T-helper 9 cell (primary cell): ENCODE measurements at places on chromosomes 7 and 10.

DNA sequence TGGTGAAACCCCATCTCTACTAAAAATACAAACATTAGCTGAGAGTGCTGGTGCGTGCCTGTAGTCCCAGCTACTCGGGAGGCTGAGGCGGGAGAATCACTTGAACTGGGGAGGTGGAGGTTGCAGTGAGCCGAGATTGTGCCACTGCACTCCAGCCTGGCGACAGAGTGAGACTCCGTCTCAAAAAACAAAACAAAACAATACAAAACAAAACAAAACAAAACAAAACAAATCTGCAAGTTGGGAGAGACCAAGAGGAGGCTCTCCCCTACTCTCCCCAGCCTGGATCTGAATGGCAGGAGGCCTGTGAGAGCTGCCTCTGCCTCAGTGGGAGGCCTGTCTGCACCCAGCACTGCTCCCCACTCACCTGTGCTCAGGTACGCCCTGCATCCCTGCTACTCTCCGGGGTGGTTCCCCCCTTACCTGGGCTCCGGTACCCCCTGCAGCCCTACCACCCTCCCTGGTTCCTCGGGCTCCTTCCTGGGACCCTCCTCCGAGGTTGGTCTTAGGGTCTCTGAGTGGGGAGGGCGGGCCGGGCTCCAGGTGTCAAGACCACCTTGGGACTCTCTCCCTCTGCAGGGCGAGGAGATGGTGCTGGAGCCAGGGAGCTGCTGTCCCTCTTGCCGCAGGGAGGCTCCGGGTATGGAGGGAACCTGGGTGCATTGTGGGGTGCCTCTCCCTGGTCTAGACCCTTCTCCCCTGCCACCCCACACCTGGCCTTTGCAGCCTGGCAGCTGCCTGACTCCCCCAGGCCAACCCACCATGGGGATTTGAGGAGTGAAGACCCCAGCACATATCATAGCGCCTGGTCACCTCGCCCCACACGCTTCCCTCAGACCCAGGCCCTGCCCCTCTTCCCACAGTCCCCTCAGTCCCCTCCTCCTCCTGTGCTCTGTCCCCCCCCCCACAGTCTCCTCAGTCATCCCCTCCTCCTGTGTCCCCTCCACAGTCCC, 9.5 kb upstream of the ZNF862 start:
- DNase-seq: no peak

- DNase-seq: peak; percentile 88
Measured at GRCh38 chr7:48089046-48090003, at the start of gene UPP1. Gene UPP1 (plus strand): TSS chr7:48089265. CDS start chr7:48094784, 5,519 bp downstream.

DNA sequence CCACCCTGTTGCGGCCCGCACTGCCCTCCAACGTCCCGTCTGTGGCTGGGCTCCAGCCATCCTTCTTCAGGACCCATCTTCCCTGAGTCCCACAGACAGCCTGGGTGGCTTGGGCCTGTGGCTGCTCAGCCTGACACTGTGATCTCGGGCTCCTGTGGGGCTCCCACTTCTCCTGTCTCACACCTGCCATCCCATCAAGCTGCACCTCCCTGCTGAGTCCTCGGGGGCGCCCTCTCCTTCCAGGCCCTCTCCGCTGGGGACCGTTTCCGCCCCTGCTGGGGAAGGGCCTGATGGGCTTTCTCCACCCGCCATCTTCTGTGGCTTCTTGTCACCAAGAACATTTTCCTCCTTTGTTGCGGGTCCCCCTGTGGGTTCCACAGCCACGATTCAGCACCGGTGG, 173.8 kb upstream of the PPP2R2D start:
- DNase-seq: no peak

GRCh38 chr7:129872054-129872453, 80.7 kb downstream of the UBE2H start:
- no peak for DNase-seq

DNA sequence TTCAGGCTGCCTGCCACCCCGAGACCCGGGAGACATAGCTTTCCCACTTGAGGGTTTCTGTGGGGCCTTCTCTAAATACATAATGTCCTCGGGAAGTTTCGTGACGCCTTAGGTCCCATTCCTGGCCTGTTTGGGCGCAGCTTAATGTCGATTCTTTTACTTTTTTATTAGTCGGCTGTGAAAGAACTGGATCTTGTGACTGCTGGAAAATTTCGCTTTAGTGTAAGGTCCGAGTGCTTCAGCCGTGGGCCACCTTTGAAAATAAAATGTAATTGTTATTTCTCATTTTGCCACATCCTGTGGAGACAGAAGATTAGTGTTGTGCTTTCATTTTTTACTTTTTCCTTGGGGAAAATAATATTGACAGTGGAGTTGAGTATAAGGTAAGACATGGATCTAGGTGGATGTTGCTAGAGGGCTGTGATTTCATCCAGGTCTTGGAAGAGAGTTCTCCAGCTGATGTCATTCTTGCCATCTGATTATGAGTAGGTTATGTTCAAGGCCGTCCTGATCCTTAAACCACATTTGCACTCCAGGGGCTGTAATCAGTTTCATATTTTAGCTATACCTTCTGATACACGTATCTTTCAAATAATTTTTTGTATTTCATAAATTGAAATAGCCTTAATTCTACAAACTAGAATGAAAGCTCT, 830 bp downstream of the RAB18 start:
- no peak for DNase-seq

GRCh38 chr10:114060456-114060855, 16.8 kb downstream of the ADRB1 start:
- DNase-seq: no peak

GRCh38 chr7:128894101-128894440, 16.4 kb downstream of the KCP start:
- DNase-seq: no peak

DNA sequence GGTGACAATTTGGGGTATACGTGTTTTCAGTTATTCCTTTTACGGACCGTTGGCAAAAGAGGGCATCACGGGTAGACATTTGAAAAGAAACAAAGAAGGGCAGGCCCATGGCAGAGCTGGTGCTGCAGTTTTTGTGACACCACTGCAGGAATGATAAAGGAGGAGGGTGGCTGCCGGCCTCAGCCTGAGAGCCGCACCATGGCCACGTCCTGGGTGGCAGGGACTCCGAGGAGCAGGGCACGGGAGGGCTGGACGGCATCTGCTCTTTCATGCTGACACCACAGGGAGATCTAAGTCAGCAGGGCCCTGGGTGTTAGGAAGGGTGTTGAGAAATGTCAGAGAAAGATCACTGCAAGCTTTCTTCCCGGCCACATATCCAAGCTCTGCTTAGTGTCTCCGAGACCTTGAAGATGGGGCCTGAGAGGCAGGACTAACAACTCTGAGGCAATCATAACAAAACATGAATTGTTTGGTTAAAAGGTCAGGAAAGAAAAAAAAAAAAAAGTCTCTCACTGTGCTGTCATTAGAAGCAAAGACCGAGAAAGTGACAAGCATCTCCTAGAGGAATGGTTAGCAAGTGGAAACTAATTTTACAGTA, 36.6 kb downstream of the INSYN2A start:
- no peak for DNase-seq

- no peak for DNase-seq
Measured at GRCh38 chr10:100413173-100413572, 49.6 kb upstream of the WNT8B start.

DNA sequence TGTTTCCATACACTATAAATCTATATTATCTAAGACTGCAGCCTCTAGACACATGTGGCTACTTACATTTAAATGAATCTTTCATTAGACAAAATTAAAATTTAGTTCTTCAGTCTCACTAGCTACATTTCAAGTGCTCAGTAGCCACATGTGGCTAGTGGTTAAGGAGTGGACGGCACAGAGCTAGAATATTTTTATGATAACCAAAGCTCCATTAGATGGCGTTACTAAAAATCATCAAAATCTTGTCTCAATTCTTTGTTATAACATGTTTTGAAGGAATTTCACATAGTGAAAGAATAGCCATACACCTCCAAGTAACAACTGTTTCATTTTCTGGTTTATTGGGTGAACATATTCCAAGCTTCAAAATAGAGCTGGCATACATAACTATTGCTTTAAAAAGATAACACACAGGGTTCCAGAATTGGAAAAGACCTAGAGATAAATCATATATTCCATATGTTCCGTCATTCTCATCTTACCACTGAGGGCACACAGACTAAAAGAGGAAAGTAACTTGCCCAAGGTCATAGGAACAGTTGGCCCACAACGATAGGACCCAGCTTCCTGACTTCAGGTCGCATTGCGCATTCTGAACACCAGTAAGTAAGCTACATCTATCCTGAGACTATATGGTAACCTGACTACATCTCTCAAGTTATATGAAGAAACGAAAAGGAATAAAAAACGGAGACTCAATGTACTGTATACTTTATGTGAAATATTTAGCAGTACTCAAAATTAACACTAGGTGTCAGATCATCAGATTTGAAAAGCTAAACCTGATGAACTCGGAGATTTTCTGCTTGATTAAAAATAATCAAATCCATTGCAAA, 66.6 kb downstream of the CAV1 start:
- no peak for DNase-seq

- DNase-seq: no peak
Measured at GRCh38 chr10:99770408-99771045, 11.9 kb upstream of the ABCC2 start.

DNA sequence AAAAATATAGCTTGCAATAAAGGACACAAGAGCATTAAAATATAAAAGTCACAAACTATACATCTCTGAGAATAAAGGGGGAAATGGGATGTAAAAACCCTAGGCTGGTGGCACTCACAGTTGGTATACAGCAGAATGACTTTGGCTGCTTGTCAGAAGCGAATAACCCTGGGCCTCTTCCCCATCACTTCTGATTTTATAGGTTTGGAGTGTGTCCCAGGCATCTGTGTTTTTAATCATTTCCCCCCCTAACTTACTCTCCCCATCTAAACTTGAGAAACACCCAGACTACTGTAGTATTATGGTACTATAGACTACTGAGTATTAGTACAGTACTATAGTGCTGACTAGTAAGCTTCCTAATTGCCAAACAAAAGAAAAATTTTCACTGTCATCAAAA, 1.8 kb upstream of the RPA3 start:
- no peak for DNase-seq

GRCh38 chr7:47744883-47745282, 163.0 kb upstream of the TNS3 start:
- DNase-seq: no peak

DNA sequence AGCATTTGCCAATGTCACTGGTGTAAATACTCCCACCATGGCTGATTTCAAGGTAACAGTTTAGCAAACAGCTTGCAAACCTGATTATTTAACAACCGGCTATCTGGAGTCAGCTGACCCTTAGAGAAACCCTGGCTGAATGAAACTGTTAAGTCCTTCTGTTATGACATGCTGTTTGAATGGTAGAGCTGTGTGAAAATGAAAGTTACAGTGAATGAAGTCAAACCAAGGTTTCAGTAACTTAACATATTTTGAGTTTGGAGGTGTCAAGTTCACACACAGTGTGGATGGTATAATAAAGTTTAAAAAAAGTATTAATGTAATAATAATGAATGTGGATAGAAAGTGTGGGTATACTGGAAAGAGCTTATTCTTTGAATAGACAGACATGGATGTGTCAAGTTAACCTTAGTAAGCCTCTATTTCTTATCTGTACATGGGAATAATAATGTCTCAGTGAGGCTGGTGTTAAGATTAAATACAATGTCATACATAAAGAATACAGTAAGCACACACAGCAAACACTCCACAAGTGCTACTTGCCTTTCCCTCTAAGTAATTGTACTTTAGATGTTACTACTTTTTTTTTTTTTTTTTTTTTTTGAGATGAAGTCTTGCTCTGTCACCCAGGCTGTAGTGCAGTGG, 150.4 kb downstream of the TAX1BP1 start:
- no peak for DNase-seq

DNA sequence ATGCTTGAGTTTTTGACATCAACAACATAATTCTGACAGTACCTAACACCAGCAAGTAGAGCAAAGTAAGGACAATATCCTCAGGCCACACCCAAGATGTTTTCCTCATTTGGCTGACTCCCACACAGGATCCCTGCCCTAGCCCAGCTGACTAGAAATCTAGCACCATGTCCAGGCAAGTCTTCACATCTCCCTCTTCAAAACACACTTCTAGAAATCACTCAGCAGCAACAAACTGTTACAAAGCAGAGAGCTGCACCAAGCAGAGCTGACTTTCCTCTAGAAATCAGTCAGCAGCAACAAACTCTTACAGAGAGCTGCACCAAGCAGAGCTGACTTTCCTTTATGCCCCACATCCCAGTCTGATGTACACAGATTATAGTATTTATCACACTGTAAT, 7.7 kb downstream of the TMEM168 start:
- no peak for DNase-seq

DNA sequence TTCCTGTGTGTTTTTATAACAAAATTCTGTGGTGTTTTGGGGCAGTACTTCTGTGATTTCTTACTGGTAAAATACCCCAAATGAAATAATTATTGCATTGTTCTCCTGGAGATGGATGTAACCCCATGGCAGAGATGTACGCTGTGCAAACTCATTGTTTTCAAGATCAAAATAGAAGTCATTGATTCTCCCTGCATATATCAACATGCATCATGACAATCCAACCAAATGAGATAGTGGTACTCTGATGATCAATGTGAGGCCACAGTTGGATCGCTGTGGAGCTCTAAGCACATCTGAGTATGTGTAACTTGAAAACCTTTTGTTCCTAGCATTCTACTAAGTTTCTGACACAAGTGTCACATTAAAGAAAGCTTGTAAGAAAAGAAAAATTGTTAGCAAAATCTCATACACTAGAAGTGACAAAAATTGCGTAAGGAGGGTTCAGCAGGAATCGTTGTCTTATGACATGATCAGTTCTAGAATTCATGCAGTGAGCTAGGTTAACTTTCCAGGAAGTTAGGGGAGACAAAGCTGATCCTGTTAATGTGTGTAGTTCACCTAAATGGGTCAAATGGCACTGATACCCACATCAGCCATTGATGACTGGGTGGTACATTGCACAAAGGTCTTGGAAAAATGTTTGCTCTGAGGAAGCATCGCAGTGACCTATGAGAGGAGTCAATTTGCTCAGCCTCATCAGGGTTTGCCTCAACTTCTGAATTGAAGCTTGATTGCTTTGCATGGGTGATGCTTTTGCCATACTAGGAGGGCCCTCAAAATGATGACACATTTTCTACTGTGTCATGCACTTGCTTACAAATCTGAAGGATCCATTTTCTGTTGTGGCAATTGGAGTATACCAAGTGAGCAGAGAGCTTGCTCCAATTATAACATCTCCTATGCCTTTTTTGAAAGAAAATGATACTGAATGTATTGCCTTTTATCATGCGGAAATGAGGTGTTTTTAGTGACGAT, 145.1 kb downstream of the PLXDC2 start:
- no peak for DNase-seq

DNA sequence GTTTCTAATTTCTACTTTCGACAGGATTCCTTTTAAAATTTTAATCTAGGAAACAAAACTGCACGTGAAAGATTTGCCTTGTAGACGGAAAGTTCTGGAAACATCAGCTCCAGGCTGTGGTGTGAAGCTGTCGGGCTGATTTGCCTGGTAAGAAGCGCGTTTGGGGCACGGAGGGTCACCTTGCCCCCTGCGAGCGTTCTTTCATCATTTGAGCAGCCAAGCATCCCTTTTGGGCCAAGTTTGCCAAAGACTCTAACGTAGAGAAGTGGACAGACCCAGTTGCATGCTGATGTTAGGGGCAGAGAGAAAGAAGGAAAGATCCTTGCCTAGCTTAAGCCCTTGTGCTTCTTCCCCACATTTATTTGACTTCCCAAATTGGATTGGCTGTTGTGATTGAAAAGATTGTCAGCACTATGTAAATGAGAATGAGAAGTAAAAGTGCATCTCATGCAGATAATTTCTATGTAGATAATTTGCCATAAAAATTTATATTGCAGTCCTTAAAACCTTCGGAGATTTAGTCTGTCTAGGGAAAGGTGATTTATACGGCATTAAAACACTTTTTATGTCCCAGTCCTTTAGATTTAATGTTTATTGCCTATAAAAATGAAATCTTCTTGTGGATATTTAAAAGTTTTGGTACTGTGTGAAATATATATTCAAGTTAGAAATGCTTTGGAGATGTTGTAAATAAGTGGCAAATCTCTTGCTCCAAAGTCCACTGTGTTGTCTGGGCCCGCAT, 76.1 kb downstream of the CUX1 start:
- no peak for DNase-seq
